ENCODE measurements at places on chromosomes 16 and 17. TPM values are rescaled to one million over a fixed set of nuclear protein-coding genes. Genes with fewer than 3 reads are reported as not detected.

GRCh38 chr16:73171380-73171779, 123.5 kb upstream of the ZFHX3 start:
- H3K36me3 ChIP-seq, result no peaks in the 10 kb centered on the region
- H3K4me1 ChIP-seq, result peaks cover 23% of the 10 kb centered on the region
- DNase-seq, result no peak

The GAS2L2 gene
- total RNA-seq, result not detected

DNA sequence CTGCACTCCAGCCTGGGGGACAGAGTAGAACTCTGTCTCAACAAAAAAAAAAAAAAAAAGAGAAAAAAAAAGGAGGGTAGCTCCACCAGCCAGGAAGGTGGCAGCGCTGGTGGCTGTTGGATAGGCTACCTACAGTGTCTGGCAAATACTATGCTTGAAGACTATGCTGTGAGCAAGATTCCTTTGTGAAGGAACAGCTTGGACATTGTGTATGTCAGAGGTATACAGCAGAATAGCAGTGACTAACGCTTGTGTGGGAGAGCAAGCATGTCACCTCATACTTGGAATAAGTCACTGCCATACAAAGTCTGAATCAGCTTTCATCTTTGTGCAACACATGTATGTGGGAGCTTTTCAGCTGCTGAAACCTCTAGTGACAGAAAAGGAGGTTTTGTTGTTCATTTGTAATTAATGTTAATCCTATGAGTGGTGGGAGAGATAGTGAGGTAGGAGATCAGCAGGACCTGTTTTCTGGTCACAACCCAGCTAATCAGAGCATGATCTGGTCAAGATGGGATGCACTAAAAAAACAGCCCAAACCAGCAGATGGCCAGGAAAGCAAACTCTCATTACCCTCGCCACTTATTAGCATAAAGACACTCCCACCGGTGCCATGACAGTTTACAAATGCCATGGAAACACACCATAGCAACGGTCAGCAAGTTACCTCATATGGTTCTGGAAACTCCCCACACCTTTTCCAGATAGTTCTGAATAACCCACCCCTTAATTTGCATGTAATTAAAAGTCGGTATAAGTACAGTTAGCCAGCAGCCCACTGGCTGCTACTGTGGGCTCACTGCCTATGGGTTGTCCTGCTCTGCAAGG, 6.8 kb upstream of the ITGAD start:
- H3K4me1 ChIP-seq, result no peaks in the 10 kb centered on the region
- no peak overlapping the region for H3K4me3 ChIP-seq
- H3K27ac ChIP-seq, result no peak overlapping the region

DNA sequence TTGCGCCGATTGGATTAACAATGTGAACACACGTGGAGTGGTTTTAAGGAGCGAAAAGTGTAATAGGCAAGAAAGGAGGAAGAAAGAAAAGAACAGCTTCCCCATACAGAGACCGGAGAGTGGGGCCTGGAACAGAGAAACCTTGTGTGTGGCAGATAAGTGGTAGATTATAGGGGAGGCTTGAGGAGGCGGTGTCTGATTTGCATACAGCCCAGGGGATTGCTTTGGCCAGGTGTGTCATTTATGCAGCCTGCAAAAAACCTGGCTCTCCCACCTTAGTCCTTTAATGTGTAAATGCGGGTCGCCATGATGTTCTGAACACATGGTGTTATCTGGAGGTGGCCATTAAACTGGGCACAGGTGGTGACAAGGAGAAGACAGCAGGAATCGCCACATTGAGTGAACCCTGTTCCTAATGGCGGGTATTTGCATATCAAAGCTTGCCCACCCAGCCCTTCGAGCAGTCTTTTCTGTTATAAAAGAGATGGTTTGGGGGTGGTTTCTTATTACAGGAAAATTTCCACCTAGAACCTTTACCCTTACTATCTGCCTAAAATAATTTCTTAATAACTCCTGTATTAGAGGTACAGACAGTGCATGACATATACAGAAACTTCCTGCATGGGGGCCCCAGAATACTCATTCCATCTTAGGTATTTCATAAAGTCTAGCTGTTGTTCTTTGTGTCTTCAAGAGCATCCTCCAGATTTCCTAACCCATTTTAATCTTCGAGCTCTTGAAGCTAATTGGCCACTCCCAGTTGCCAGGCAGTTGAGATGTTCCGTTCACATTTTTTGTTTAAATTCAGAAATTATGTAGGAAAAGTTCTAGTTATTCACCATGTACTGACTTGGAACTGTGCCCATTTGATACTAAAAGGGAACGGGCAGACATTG, 292.5 kb downstream of the RBFOX1 start:
- H3K4me3 ChIP-seq, result no peak overlapping the region
- H3K27me3 ChIP-seq, result no peaks in the 10 kb centered on the region
- H3K27ac ChIP-seq, result no peak overlapping the region
- no peak for DNase-seq
- no peaks in the 10 kb centered on the region for H3K36me3 ChIP-seq

The SLC16A3 gene
- total RNA-seq, result 43.5 TPM

DNA sequence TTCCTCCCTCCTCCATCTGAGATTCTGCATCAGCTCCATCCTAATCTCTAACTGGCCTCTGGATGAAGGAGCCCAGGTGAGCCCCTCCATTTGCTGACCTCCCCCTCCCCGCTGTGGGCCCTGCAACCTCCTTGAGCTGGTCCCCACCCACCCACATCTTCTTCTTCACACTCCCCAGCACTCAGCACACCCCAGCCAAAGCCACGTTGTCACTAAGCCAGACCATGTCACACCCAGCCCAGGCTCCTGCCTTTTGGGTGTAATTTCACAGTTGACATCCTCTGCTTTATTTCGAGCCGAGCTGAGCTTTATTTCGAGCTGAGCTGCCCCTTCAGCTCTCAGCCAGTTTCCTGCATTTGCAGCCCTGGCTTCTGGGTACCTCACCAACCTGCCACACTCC, 282.7 kb upstream of the TNRC6C start:
- DNase-seq, result no peak
- no peaks in the 10 kb centered on the region for H3K4me1 ChIP-seq
- H3K27ac ChIP-seq, result no peak overlapping the region
- H3K36me3 ChIP-seq, result no peaks in the 10 kb centered on the region
- no peak overlapping the region for H3K4me3 ChIP-seq

DNA sequence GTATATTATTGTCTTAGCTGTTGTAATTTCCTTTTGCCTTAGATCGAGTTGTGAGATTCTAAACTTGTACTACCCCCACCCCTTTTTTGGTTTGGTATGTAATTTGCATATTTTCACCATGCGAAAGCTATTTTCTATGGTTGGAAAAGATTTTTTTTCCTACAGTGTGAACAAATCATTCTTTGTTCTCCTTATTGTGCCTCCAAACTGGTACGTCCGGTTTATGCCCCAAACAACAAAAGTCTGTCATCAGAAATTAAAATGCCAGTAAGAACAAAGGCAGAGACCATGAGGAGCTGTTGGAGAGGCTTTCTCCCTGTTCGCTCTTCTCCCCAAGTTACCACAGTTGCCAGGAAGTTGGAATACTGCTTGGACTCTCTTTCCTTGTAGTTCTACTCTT, 66.1 kb downstream of the BCAS3 start:
- no peak overlapping the region for H3K4me3 ChIP-seq
- no peak for DNase-seq
- H3K4me1 ChIP-seq, result no peaks in the 10 kb centered on the region
- H3K36me3 ChIP-seq, result no peaks in the 10 kb centered on the region
- no peak overlapping the region for H3K27ac ChIP-seq

DNA sequence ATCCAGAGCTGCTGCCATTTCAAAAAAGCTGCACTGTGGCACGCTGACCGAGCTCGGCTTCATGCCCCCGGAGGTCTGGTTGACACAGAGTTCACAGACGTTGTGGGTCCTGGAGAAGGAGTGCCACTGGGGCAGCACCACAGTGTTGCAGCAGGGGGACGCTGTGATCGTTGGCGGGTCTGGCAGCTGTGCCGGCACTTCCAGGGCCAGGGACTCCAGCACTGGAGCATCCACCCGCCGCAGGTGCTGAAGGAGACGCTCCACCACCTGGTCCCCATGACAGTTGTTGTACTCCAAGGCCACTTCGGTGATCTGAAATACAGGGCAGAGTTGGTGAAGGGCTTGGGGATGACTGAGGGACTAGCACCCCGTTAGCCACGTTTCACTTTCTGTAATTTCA, 23.5 kb downstream of the SNN start:
- no peak overlapping the region for H3K27ac ChIP-seq
- DNase-seq, result no peak
- H3K36me3 ChIP-seq, result no peaks in the 10 kb centered on the region
- H3K4me3 ChIP-seq, result no peak overlapping the region

GRCh38 chr17:2087597-2088211, 32.8 kb downstream of the HIC1 start:
- peak; percentile 67 for DNase-seq
- peaks cover 42% of the 10 kb centered on the region for H3K4me1 ChIP-seq
- H3K4me3 ChIP-seq, result no peak overlapping the region
- H3K27me3 ChIP-seq, result no peaks in the 10 kb centered on the region
- no peaks in the 10 kb centered on the region for H3K36me3 ChIP-seq

DNA sequence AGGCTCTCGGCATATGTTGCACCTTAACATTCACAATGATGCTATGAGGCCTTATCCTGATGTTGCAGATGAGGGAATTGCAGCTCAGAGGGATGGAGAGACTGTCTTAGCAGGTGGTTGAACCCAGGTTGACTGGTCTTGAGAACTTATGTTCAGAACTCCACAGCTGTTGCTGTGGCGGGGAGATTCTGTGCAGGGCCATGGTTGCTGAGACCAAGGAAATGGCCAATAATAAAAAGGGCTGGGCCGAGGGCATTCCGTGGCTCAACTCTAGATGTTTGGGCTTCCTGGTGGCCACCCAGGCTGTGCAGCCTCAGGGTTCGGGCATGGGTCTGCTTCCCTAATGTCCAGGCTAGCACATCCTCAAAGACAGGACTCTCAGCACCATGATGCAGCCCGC, 5.9 kb downstream of the KSR1 start:
- no peak overlapping the region for H3K27ac ChIP-seq
- H3K4me3 ChIP-seq, result no peak overlapping the region
- H3K4me1 ChIP-seq, result peaks cover 7% of the 10 kb centered on the region
- no peaks in the 10 kb centered on the region for H3K36me3 ChIP-seq
- no peaks in the 10 kb centered on the region for H3K27me3 ChIP-seq

GRCh38 chr17:82083009-82083408, 15.0 kb downstream of the FASN start:
- DNase-seq, result no peak
- no peaks in the 10 kb centered on the region for H3K36me3 ChIP-seq
- no peak overlapping the region for H3K27ac ChIP-seq
- no peak overlapping the region for H3K4me3 ChIP-seq
- H3K4me1 ChIP-seq, result no peaks in the 10 kb centered on the region

GRCh38 chr17:78607038-78607437, 29.8 kb upstream of the DNAH17 start:
- H3K4me1 ChIP-seq, result no peaks in the 10 kb centered on the region
- DNase-seq, result no peak
- no peak overlapping the region for H3K4me3 ChIP-seq
- H3K27me3 ChIP-seq, result no peaks in the 10 kb centered on the region
- no peak overlapping the region for H3K27ac ChIP-seq
- no peaks in the 10 kb centered on the region for H3K36me3 ChIP-seq

The CHMP6 gene
- total RNA-seq, result 7.8 TPM

DNA sequence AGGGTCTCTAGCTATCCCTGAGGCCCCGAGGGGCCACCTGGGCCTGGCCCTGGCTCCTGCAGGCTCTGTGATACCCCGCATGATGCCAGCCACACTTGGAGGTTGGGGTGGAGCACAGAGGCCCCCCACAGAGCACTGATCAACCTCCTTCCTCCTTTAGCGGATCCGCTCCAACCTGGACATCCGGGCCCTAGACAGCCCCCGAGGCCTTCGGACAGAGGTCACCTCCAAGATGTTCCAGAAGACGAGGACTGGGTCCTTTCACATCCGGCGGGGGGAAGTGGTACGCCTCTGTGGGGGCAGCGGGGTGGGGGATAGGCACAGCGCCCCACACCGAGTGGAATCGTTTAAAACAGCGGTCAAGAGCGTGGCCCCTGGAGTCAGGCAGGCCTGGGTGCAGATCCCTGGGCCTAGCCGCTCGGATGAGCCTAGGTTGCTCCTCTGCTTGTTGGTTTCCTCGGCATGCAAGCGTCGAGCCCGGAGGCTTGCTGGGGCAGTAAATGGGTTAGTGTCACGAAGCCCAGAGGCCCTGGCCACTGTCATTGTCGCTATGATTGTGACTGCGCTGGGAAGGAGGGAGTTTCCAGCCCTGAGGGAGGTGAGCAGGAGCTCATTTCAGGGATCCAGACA, 9.9 kb downstream of the ITGB4 start:
- no peaks in the 10 kb centered on the region for H3K4me1 ChIP-seq
- H3K27ac ChIP-seq, result no peak overlapping the region
- no peak for DNase-seq
- no peaks in the 10 kb centered on the region for H3K27me3 ChIP-seq
- no peaks in the 10 kb centered on the region for H3K36me3 ChIP-seq

DNA sequence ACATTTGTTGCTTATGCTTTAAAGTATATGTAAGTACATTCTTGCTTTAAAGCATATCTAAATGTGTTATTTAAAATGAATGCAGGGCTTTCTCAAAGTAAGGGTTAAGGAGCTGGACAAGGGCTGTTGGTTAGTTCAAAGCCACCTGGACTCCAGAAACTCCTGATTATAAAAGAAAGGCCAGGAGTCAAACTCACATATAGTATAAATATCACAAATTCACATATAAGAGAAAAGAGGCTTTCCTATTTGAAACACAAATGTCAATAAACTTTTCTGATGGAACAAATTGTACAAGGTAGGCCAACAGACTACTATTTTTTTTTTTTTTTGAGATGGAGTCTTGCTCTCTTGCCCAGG, 84.5 kb upstream of the CORO6 start:
- H3K27ac ChIP-seq, result peak overlapping the region; percentile 61
- H3K27me3 ChIP-seq, result no peaks in the 10 kb centered on the region
- peaks cover 17% of the 10 kb centered on the region for H3K4me1 ChIP-seq
- no peak for DNase-seq
- H3K4me3 ChIP-seq, result no peak overlapping the region
- H3K36me3 ChIP-seq, result peaks cover 5% of the 10 kb centered on the region

DNA sequence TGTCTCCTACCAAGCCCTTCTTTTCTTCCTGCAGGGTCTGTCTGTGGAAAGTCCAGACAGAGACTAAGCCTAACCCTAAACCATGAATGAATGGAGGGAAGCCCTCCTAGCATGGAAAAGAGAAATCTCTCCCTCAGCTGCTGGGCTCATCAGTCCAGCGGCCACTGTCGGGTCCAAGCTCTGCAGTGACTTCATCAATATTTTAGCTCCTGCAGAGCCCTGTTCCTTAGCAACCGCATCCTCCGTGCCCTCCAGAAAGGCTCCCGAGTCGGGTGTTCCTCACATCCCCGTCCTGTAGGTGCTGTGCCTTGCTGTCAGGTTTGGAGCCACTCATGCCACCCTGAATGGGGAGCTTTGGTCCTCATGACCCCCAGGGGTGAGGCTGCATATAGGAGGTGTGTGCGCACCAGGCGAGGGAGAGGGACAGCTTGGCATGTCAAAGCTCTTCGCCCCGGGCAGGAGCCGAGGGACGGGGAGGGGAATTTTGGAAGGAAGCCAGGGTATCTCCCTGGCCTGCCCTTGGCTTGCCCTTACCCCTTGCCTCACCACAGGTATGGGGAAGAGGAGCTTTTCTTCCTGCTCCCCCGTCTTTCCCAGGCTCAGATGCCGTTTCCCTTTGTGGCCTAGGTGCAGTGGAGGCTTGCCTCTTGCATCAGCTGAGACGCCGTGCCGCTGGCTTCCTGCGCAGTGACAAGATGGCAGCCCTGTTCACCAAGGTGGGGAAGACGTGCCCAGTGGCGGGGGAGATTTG, 23.9 kb downstream of the SGSM2 start:
- no peak overlapping the region for H3K27ac ChIP-seq
- no peak overlapping the region for H3K4me3 ChIP-seq
- DNase-seq, result no peak
- H3K36me3 ChIP-seq, result no peaks in the 10 kb centered on the region

The JUP gene
- total RNA-seq, result 9.6 TPM

The KRT25 gene
- not detected for total RNA-seq

All from adrenal gland (tissue), 19 donors.